ENCODE measurements at places on chromosomes 2 and 18.

- no peak for DNase-seq
Measured at GRCh38 chr2:73374269-73374668, 11.4 kb upstream of the ALMS1 start.

DNA sequence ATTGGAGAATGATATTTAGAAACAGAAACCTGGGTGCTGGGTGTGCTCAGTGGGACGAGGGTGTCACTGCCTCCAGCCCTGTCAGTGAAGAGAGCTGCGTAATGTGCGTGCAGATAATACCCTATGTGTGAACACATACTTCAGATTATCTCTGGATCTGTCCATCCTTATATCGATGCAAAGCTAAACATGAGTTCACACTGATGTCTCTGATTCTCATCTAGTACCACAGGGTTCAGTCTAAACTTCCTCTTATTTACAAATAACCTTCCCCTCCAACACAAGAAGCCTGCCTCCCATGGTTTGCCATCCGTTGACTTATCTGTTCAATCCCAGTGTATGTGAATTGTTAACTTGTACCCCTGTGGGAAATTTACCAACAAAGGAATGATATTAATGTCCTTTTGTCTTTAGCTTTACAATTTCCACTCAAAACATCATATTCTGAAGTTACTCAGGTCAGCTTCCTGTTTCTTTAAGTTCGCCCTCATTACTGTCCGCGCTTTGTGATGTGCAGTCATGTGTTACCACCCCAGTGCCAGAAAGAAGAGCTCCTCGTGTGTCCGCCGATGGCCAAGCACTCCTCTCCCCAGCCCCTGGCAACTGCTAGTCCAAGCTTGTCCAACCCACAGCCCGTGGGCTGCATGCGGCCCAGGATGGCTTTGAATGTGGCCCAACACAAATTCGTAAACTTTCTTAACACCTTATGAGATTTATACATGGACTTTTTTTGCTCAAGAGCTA is 108.2 kb downstream of the RTP5 start:
- no peak for DNase-seq

GRCh38 chr18:25658476-25658875 is 306.5 kb upstream of the ZNF521 start:
- no peak for DNase-seq

DNA sequence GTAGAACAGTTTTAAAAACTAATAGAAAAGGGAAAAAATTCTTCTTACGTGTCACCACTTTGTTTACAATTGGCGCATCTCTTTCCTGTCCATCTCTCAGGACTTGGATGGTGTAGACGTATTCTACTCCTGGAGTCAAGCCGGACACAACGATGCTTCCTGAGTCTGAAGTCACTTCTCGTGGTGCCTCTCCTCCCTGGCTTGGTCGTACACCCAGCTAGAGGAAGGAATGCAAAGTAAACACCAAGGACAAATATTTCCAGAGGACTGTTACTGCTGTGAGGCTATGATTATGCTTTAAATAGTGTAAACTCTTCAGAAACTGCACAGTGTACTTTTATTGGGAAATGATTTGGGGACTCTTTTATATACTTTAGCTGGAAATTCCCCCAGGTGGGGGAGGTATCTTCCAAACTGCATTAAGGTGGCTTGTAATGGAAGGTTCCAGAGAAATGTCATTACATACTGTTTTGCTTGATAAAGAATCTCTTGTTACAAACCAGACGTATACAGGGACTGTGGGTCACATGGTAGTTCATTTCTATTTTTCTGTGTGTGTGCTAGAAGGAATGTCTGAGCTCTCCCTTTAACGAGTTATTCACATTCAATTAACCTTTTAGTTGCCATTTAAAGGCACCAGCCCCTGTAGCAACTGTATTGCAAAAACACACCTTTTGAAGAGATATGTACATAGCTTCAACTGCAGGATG is 38.1 kb downstream of the FN1 start:
- no peak for DNase-seq

- no peak for DNase-seq
Measured at GRCh38 chr2:199624958-199625357, 167.2 kb upstream of the SATB2 start.

DNA sequence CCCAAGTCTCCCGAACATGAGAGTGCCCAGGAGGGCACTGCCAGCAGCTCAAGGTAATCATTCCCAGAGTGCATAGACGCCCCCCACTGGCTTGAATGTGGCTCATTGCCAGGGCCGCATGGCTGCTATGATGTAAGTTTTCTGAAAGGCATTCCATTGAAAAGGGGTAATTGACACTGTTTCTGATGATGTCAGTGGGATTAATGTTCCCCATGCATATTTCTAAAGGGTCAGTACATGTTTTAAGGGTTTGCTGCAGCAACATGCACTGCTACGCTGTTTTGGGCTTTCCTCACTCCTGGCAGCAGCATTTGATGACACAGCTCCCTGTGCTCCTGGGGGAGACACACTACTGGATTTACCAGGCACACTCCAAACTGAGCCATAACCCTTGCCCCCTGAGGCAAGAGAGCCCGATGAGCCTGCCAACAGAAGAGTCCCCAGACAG is 36.7 kb downstream of the KIAA2012 start:
- DNase-seq, result no peak

DNA sequence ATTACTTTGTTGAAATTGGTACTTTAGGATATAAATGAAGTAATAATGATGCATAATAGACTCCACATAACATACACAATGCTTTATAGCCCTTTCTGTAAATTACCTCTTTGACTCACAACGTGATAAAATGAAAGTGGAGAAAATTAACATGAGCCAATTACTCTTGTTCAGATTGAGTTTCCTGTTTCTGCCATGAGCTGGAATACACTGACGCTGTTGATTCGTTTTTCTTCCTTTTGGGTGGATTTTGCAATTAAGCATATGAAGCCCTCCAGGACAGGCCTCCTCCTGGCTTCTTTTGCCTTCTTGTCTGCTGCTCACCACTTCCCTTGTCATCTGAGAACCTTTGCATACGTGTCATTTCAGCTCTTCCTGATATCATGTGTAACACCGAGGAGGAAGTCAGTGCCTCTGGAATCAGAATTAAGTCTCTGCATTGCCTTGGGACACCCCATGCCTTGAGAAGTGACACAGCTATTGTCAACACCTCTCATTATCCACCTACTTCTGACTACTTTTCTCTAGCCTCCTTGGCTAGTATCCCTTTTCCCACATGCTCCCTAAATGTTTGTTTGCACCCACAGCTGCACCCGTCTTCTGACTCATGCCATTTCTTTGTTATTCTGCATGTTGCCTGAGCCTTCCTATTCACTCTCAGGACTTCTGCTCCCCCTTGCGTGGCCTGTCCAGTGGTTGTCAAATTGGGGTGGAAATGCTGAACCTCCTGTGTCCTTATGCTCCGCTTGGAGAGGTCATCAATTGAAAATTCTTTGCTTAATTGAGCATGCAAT is 134.1 kb downstream of the FMNL2 start:
- DNase-seq, result peak; percentile 51

DNA sequence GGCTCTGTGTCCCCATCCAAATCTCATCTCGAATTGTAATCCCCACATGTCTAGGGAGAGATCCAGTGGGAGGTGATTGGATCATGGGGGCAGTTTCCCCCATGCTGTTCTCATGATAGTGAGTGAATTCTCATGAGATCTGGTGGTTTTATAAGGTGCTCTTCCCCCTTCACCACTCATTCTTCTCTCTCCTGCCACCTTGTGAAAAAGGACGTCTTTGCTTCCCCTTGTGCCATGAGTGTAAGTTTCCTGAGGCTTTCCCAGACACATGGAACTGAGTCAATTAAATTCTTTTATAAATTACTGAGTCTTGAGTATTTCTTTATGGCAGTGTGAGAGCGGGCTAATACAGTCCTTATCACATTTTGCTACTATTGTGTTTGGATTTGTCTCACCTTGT is 177.6 kb upstream of the SLC39A10 start:
- DNase-seq, result no peak

DNA sequence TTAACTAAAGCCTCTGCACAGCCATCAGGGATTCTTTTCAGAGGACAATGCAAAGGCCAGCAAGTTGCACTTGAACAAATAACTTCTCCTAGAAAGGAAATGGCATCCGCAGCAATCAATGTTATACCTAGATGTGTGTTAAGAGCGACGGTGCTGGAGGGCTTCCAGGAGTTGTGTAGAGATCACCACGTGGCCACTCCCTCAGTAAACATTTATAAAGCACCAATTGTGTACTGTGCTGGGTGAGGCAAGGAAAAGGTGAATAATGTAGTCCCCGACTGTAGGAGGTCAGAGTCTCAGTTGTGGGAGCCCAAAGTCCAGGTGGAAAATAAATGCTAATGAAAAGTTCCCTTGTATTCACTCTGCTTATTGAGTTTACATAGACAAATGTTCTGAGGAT is 135.0 kb downstream of the ALK start:
- no peak for DNase-seq

GRCh38 chr2:235433860-235434259 is 60.0 kb upstream of the AGAP1 start:
- no peak for DNase-seq

- DNase-seq, result no peak
Measured at GRCh38 chr2:159118859-159119500, 150.5 kb downstream of the TANC1 start.

- DNase-seq, result no peak
Measured at GRCh38 chr2:144505245-144505831, 14.6 kb downstream of the ZEB2 start.

DNA sequence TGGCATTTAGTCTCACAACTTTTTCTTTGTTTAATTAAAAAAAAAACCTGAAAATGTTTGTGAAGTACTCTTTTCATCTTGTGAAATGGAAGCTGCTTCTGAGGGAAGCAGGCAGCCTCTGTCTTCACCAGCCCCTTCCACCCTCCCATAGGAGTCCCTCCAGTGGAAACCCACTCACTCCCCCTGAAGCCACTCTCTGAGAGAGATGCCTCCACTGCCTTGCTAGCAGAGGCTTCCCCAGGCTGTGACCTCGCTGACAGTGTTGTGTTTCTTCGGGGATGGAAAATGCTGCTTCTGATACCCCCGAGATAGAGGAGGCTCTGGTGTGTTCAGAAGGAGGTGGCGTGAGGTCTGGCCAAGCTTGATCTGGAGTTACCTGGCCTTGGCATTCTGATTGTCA is 59.9 kb downstream of the SH3RF3 start:
- no peak for DNase-seq

GRCh38 chr2:31531101-31531500 is 49.6 kb downstream of the SRD5A2 start:
- DNase-seq, result no peak

GRCh38 chr2:234422273-234422732 is 74.6 kb downstream of the ARL4C start:
- no peak for DNase-seq

- DNase-seq, result no peak
Measured at GRCh38 chr2:148926981-148927401, 52.0 kb downstream of the KIF5C start.

GRCh38 chr2:239949537-239949936 is 75.6 kb downstream of the NDUFA10 start:
- DNase-seq, result no peak

GRCh38 chr2:121133551-121134319 is 151.3 kb downstream of the TFCP2L1 start:
- DNase-seq, result no peak

- DNase-seq, result peak; percentile 27
Measured at GRCh38 chr2:178194600-178195389, 483 bp downstream of the OSBPL6 start.

GRCh38 chr18:9594823-9595596 is 19.3 kb downstream of the PPP4R1 start:
- no peak for DNase-seq

DNA sequence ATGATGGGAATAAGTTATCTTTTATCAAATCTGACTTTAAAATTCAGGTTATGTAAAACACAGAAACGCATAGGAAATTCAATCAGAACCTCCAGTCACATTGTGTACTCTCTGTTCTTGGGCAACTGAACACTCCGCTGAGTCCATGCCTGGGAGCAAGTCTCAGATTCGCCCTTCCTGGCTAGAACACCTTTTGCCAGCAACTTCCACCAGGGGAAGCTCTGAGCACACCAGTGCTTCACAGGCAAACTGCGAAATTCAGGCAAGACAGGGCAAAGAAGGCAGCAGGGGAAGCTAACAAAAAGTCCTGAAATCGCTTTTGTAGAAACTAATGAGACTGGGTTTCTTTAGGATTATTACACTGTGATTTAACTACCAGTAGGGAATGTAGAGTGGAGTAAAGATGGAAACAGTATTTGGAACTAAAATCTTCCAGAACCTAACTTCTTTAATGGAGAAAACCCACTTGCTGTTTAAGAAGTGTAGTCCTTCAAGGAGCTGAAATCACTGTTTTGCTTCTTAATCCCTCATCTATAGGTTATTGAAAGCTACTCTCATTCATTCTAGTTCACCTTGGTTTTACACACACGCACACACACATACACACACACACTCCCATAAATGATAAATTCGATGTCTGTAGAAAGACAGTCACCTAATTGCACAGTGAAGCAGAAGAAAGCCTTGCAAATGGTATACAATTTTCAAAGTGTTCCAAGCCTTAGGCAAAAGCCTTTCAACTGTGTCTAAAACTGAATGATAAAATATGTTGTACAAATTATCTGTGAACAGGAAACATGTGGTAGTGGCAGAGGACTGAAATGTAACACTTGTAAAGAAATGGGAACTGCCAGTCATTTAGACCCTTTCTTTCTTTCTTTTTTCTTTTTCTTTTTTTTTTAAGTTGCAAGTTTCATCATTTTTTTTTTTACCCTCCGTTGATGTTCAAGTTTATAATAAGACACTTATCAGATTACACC is 214.5 kb downstream of the TMEM182 start:
- peak; percentile 27 for DNase-seq

DNA sequence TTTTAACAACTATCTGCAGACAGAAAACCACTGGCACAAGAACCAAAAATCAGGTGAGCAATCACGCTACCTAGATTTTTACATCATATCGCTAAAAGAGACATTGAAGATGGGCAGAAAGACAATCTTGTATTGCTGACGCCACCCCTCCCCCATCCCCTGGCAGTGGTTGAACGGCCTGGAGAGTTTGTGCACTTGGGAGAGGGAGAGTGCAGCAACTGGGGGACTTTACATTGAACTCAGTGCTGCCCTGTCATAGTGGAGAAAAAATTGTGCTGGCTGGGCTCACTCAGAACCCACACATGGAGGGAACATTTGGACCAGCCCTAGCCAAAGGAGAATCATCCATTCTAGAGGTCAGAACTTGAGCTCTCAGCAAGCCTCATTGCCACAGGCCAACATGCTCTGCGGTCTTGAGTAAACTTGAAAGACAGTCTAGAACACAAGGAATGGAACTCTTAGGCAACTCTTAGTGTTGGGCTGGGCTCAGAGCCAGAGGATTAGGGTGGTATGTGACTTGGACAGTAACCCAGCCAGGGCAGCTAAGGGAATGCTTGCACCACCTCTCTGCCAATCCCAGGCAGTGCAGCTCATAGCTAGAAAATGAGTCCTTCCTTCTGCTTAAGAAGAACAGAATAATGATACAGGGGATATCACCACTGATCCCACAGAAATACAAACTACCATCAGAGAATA is 220.0 kb upstream of the CYP26B1 start:
- DNase-seq, result no peak

GRCh38 chr2:9263428-9263827 is 56.8 kb downstream of the ASAP2 start:
- DNase-seq, result no peak

DNA sequence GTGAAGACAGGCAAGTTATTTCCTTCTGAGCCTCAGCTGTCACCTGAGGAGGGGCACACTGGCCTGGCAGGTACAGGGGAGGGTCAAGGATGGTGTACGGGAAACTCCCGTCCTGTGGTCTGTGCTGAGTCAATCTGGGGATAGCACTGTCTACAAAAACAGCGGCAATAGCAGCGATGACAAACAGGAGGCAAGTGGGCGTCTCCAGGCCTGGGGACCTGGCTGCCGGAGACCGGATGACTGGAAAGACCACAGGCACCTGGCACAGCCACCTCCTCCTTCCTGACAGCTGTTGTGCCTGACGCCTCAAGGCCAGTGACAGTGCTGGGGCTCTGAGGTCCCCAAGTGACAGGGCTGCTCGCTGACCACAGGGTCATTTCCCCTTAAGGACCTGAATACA is 202.1 kb upstream of the HS6ST1 start:
- no peak for DNase-seq
